Kidney epithelial cell (primary cell): ENCODE measurements at places on chromosomes 3 and 15. TPM values are rescaled to one million over a fixed set of nuclear protein-coding genes. Genes with fewer than 3 reads are reported as not detected.

DNA sequence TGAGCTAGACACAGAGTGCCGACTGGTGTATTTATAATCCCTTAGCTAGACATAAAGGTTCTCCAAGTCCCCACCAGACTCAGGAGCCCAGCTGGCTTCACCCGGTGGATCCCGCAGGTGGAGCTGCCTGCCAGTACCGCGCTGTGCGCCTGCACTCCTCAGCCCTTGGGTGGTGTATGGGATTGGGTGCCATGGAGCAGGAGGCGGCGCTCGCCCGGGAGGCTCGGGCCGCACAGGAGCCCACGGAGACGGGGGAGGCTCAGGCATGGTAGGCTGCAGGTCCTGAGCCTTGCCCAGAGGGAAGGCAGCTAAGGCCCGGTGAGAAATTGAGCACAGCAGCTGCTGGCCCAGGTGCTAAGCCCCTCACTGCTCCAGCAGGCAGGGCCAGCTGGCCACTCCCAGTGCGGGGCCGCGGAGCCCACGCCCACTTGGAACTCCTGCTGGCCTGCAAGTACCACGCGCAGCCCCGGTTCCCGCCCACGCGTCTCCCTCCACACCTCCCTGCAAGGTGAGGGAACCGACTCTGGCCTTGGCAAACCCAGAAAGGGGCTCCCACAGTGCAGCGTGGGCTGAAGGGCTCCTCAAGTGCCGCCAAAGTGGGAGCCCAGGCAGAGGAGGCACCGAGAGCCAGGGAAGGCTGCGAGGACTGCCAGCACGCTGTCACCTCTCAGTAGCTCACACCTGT lies 109.7 kb downstream of the NSMCE3 start:
- DNase-seq, result no peak

DNA sequence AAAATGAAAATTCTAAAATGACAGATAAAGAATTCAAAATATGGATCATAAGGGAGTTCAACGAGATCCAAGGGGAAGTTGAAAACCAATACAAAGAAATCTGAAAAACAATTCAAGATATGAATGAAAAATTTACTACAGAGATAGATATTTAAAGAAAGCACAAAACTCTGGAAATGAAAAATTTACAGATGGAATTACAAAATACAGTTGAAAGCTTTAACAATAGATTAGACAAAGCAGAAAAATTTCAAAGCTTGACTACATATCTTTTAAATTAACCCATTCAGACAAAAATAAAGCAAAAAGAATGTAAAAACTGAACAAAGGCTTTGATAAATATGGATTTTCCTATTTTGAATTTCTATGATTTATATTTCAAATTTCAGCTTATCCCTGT lies 211.1 kb downstream of the SLC9A9 start:
- no peak for DNase-seq

EPM2AIP1 gene
- 5.7 and 6.2 TPM in 2 replicates for total RNA-seq

DNA sequence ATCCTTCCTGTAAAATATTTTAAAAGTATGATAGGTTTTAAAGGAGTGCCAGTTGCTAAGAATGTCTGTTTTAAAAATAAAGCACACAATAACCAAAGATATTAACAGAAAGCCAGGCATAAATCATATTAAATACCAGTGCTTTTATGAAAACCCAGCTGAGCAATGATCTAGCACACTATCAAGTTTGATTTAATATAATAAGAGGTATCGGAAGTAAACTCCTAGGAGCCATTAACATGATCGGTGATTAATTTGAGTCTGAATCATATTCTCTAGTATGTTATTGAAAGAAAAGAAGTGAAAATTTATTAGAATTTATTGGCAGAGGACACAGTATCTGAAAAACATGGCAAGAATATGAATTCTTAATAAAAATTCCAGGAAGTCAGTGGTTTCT lies 91.7 kb downstream of the SPATA16 start:
- no peak for DNase-seq

DNA sequence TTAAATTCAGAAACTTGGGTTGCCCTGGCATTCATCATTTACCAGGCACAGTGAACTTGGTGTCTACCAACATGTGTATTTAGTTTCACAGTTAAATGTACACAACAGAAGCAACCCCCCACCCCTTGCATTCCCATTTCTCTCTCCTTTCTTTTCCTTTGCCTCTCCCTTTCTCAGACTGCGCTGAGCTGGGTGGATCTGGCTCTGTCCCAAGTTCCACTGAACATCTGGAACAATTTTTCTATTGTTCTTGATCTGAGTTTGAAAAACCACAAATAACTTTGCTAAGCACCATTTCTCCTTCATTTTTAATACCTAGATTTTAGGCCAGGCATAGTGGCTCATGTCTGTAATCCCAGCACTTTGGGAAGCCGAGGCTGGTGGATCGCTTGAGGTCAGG lies 242.2 kb downstream of the ABHD5 start:
- DNase-seq, result no peak

NMNAT3 gene
- 6.6 and 8.6 TPM in 2 replicates for total RNA-seq

- no peak for DNase-seq
Measured at GRCh38 chr3:29354894-29355293, 74.0 kb downstream of the RBMS3 start.

DNA sequence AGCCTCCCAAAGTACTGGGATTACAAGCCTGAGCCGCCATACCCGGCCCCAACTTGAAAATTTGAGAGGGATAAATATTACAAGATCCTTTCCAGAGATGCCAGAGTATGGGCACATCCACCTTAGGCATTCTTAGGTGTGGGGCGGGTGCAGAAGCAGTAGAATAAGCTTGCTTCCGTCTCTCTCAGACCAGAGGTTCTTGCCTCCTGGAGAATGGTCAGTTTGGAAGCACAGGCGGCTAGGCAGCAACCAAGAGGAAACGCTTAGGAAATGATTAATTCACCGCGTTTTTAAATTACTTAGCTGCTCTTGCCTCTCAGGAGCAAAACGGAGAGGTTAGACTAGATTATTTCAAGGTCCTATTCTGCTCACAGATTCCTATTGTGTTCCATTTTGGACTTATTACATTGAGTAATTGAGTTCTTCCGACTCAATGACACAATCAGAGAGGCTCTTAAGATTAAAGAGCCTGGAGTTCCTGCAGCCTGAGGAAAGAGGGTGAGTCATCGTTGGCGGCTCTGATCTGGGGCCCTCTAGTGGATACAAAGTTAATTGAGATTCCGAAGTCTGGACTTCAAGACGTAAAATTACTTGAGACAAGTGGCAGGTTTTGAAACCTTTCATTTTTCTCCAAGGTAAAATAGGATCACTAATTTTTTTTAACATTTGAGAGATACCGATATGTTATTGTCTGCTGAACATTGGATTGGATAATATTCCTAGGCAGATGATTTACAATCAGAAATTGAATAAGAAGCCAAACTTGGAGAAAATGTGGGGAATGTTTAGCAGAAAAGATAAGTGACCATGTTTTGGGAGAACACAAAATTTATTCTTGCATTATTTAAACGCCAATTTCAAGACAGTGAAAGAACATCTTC lies 5.8 kb upstream of the TOPAZ1 start:
- DNase-seq, result peak; percentile 76

GRCh38 chr15:89105147-89105546 lies 16.9 kb downstream of the ABHD2 start:
- DNase-seq, result peak; percentile 90

DNA sequence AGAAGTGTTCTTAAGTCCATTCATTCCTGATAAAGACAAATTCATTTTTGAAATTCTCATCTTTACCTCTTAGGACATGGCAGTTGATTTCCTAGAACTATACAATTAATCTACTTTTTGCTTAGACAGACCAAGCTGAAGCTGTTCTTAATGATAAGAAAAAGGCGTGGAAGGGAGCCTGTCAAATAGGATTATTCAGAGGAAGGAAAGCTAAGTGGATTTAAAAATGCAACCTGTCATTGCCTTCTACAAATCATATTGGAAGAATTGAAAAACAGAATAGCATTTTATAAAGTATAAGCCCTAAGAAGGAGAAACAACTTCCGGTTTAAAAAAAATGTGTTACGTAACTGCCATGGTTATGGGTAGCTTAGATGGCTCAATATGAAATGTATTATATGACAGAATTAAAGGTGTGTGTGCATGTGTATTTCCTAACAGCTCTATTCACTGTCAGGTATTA lies 81.2 kb upstream of the RAP2B start:
- DNase-seq, result no peak

- no peak for DNase-seq
Measured at GRCh38 chr3:134772011-134772410, 23.0 kb upstream of the EPHB1 start.
